ENCODE measurements at places on chromosomes 3 and 15.

DNA sequence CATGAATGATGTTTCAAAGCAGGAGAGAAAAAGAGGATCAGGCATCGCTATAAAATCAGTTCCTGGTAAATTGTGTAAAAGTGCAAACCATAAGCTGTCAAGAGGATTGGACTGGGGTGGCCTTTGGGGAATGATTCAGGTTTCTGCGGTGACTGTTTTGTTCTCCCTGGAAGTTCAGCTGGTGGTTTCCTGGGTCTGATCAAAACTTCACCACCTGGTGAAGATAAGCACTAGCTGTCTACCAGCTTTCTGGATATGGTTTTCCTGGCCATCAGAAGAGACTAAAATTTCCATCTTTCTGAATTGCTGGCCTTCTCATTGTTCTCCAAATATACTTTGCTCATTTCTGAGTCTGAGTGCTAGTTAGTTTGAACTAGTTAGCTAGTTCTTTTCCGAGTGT is 2.7 kb upstream of the NANOGP8 start:
- ATAC-seq: no peak

DNA sequence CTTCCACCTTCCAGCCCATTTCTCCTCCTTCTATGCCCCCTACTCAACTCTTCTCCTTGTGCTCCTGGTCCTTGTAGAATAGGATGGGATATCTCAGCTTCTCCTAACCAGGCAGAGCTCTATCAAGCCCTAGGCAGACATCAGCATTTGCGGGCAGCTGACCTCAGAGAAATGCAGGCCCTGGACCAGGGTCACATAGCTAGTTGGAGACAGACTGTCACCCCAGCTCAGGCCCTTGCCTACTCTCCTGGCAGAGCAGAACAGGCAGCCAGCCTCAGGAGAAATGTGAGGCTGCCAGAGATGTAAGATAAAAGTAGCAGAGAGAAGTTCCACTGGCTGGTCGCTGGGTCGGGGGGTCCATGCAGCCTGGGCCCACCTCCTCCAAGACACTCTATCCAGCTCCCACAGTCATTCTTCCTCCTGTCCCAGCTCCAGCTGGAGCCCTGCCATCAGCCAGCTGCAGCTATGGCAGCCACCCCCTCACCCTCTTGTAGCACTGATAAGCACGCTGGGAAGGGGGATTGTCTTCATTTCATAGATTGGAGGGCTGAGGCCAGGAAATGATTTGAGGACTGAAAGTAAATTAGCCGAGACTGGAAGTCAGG is 4.0 kb downstream of the CYP8B1 start:
- ATAC-seq: no peak

- ATAC-seq: no peak
Observed at GRCh38 chr3:52844290-52844975, 9.6 kb upstream of the MUSTN1 start.

DNA sequence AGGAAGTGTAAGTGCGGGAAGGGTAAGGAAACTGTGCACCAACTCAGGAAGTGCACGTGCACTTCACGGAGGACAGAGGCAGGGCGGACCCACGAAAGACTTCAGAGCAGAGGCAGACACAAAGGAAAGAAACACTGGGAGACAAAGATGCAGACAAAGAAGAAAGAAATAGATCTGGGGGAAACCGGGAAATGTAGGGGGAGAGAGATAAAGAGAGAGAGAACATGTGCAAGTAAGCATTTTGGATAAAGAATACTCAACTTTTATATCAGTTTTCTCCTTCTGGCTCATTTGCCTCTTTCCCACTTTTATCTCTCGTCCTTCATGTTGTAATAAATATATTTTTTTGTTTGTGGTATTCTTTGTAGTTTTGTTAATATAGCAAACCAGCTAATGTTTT is 204.2 kb downstream of the WDR72 start:
- ATAC-seq: no peak

DNA sequence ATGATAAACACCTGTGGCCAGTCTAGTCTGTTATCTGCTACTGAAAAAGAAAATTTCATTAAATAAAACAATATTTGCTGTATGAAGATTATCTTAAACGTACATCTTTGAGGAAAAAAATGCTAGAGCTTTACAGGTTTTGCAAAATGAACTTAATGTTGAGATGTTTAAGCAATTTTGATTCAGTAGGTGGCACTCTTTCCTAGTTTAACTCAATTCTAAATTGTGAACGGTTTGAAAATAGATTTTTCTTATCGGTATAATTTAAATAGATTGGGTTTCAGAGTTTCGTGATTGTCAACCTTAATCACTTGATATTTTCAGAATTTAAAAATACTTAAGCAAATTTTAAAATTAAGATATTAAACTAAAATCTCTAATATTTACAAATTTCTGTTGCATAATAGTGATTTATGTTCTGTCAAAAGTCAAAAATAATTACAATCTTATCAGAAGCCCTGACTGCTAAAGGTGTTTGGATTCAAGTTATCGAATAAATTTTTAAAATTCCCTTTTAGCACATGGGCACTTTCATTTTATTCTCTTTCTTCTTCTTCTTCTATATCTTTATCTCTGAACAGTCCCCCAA is 7.0 kb upstream of the RNF111 start:
- peak; percentile 40 for ATAC-seq

- ATAC-seq: no peak
Observed at GRCh38 chr15:48569591-48570302, 75.8 kb downstream of the FBN1 start.

DNA sequence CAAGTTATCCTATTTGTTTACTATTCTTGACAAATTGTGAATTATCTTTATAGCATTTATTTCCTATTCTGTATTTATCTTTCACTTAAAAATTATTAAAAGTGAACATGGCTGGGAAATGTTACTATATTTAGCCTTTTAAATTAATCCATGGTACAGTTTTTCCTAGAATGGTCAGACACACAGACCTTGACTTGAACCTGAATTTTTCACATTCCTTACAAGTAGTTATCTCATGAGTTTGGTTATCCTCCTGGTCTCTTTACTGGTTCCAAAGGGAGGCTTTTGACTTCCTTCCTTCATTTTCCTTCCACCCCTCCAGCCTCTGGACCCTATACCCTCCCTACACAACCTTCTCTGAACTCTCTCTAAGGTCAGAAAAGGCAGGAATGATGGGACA is 280.6 kb downstream of the SATB1 start:
- no peak for ATAC-seq

DNA sequence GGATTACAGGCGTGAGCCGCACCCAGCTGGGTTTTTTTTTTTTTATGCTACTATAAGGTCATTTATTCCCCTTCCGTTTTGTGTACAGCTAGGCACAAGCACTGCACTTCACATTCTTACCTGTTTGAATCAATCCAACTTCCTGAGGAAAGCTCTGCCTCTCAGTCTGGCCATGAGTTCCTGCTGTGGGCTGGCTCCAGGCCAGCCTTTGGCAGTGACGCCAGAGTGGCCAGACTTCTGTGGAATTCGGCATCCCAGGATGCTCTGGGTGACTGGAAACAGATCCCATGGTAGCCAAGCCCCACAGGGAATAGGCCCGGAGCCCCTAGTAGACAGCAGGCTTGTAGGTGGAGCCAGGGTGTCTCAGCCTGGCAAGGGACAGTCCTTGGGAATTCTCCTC is 21.5 kb upstream of the TIMP4 start:
- ATAC-seq: peak; percentile 15

GRCh38 chr3:183180110-183180783 is 17.7 kb upstream of the LAMP3 start:
- ATAC-seq: peak; percentile 12

- no peak for ATAC-seq
Observed at GRCh38 chr3:105039004-105039403, 327.7 kb upstream of the ALCAM start.

- no peak for ATAC-seq
Observed at GRCh38 chr3:49530231-49530630, 24.0 kb upstream of the BSN start.

- ATAC-seq: peak; percentile 78
Observed at GRCh38 chr15:69997813-69998212, 99.9 kb downstream of the TLE3 start.

DNA sequence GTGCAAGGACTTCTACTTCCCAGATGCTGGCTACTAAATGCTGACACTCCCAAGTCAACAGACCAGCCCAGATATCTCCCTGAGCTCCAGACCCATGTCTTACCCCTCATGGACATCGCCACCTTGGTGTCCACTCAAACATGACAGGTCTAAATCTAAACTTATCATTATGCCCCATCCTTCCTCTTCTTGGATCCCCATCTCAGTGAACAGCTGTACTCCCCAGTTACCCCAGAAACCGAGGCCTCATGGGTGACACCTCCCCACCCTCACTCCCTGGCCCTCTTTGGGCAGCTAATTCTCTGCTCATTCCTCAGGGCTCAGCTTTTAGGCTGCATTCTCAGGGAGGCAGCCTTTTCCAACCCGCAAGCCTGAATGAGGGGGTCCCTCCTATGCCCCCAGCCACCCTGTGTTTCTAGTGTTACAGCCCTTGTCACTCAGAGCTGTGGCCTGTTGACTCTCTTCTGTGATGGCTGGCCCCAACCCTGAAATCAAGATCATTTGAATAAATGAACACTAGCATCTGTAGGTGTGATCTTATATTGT is 5.4 kb downstream of the EHD4 start:
- ATAC-seq: no peak

DNA sequence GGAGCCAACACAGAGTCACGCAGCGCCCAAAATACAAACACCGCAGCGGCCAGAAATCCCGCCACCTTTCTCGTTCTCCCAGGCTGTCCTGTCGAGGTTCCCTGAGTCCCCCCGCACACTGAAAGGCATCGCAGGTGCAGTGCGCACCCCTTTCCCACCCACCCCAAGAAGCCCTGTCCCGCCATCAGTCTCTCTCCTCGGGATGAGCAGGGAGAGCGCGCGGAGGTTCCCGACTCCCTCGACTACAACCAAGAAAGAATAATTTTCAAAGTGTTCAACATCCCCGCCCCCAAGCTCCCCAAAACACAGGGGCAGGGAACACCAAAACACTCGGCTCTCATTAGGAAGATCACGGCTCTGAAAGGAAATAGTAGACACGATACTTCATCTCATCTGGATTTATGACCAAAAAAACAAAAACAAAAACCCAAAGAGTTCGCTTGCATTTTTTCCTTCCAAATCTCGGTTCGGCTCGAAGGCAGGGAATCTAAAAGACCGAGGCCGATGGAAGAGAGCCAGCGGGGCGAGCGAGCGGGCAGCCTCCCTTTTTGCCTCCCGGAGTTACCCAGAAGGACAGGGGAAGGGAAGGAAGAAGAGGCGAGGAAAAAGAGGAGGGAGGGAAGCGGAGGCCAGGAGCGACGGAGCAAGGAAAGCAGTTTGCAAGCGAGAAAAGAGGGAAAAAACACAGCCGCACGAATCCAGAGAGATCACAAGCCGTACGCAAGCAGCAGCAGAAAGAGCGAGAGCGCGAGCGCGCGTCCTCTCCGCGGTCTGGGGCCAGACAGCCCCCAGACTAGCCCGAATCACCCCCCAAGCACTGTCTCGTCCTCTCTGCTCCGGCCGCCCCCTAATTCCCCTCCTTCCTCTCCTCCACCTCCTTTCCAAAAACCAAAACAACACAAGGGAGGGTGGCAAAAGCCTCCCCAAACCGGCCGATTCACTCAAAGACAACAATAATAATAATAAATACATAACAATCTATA is 808 bp downstream of the BCL6 start:
- ATAC-seq: peak; percentile 9

DNA sequence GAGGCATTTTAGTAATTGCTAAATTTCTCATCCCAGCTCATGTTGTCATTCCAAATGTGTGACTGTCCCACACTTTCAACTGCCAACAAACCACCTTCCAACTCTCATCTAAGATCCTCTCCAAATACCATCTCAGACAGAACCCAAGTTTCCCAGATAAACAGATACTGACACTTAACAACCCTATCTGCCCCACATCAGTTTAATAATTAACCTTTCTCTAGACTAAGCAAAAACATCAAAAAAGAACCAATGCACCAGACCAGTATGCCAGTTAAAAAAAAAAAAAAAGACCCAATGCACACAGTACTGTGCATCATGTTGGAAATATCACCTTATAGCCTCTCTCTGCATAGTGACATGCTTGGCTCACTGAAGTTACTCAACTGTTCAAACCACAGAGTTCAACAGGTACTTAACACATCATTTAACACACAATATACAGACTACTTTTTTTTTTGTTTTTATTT is 5.5 kb downstream of the SFMBT1 start:
- ATAC-seq: no peak

- no peak for ATAC-seq
Observed at GRCh38 chr15:48149858-48150257, 28.2 kb downstream of the MYEF2 start.

All from esophagus mucosa (tissue), 1 donor.